A375 (cell line): ENCODE measurements at places on chromosomes 4 and X. TPM values are rescaled to one million over a fixed set of nuclear protein-coding genes. Genes with fewer than 3 reads are reported as not detected.

IQCM gene
- total RNA-seq, result 0.30 and 0.74 TPM in 2 replicates

HSFX2 gene
- not detected in 2 replicates for total RNA-seq

BMX gene
- total RNA-seq, result 2.1 and 2.3 TPM in 2 replicates

MTNR1A gene
- total RNA-seq, result 0.49 TPM in 1 of 2 replicates, not detected in the other

MAGEB1 gene
- not detected in 2 replicates for total RNA-seq

FGF2 gene
- total RNA-seq, result 13.9 and 14.6 TPM in 2 replicates

TRIM60 gene
- 0.19 TPM in 1 of 2 replicates, not detected in the other for total RNA-seq

DCAF8L2 gene
- total RNA-seq, result 0.05 TPM in 1 of 2 replicates, not detected in the other

IDH3G gene
- total RNA-seq, result 64.2 and 90.6 TPM in 2 replicates

NRK gene
- not detected in 2 replicates for total RNA-seq

SPRY1 gene
- 14.6 and 18.2 TPM in 2 replicates for total RNA-seq

SYN1 gene
- total RNA-seq, result 0.13 and 0.15 TPM in 2 replicates

SPANXN4 gene
- total RNA-seq, result not detected in 2 replicates

APELA gene
- not detected in 2 replicates for total RNA-seq

SLAIN2 gene
- 13.5 and 21.5 TPM in 2 replicates for total RNA-seq
